ENCODE measurements at places on chromosomes 7 and 10. TPM values are rescaled to one million over a fixed set of nuclear protein-coding genes. Genes with fewer than 3 reads are reported as not detected.

ZNF398 gene
- total RNA-seq = 17.7 TPM

DNA sequence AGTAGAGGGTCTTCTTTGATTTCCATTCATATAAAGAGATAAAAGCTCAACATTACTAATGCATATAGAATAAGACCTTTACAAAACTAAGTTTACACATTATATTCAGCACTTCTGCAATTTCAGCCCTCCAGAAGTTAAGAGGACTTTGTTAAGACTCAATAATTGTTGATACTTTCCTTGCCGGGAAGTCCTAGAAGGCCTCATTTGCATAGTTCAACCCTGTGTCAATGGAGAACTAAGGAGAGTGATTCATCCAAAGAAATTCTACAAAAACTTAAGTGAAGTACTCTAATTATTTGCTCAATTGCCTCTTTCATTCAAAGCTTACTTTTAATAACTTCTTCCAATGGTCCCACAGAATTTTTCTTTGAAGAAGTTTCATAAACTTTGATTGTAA, 1060.3 kb upstream of the CELF2 start:
- no peaks in the 10 kb centered on the region for H3K27me3 ChIP-seq
- H3K4me1 ChIP-seq = no peaks in the 10 kb centered on the region
- no peaks in the 10 kb centered on the region for H3K36me3 ChIP-seq
- H3K27ac ChIP-seq = no peak overlapping the region

DNA sequence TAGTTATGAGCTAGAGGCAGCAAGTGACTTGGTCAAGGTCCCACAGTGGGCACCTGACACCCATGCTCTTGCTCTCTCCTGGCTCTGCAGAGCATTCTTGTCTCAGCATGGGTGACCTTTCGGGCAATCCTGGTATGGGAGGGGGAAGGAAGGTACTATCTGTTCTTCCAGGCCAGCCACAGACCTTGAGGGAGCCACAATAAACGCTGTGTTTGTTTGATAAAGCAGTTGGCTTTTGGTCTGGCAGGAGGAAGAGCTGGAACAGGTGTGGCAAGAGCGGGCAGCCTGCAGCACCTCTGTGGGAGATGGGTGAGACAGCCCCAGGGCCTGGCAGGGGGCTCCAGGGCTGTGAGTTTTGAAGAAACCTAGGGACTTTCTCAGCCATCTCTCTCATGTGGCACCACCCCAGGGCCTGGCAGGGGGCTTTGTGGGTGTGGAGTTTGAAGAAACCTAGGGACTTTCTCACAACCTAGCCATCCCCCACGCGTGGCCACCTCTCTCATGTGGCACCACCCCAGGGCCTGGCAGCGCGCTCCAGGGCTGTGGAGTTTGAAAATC, 11.4 kb downstream of the CLDN3 start:
- H3K4me3 ChIP-seq = no peak overlapping the region
- DNase-seq = peak; percentile 38
- no peaks in the 10 kb centered on the region for H3K36me3 ChIP-seq

GRCh38 chr10:90592638-90593302, 265.1 kb downstream of the HTR7 start:
- H3K27me3 ChIP-seq = no peaks in the 10 kb centered on the region
- no peak overlapping the region for H3K4me3 ChIP-seq
- H3K36me3 ChIP-seq = no peaks in the 10 kb centered on the region

SFR1 gene
- 9.7 TPM for total RNA-seq

GIMAP4 gene
- total RNA-seq = not detected

Data from osteoblast (primary cell).